ENCODE measurements at places on chromosomes 12 and 14.

GRCh38 chr14:86543521-86543920 is 1013.6 kb downstream of the FLRT2 start:
- no peak for DNase-seq

DNA sequence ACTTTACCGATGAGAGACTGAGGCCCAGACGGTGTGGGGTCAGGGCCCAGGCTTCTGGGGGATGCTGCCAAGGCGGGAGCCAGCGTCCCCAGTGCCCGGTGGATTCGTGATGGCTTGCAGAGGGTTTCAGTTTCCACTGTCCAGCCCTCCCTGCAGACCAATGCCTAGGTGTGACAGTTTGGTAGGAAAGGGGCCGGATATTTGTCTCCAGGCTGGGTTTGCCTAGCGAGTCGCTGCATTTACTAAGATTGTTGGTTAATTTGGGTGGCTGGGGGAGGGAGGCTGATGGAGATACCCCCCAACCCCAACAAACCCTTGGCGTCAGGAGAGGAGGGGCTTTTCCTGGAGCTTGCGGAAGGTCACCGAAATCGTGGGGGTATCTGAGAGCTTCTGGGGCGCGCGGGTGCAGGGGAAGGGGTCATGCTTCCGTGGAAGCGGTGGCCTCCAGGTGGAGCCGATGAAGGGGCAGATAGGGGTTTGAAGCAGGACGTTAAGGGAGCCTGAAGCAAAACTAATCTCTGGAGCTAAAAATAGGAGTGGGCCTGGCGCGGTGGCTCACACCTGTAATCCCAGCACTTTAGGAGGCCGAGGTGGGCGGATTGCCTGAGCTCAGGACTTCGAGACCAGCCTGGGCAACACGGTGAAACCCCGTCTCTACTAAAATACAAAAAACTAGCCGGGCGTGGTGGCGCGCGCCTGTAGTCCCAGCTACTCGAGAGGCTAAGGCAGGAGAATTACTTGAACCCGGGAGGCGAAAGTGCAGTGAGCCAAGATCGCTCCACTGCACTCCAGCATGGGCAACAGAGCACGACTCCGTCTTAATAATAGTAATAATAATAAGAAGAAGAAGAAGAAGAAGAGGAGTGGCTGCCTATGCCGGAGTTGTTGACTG is 1.1 kb upstream of the CDC42BPB start:
- DNase-seq = no peak

- DNase-seq = no peak
Observed at GRCh38 chr12:128581321-128581761, 242.4 kb downstream of the SLC15A4 start.

GRCh38 chr14:96461950-96462798 is 40.0 kb upstream of the PAPOLA start:
- no peak for DNase-seq

- DNase-seq = no peak
Observed at GRCh38 chr12:47273191-47273626, 193.4 kb upstream of the AMIGO2 start.

- DNase-seq = no peak
Observed at GRCh38 chr14:23559010-23559925, 3.2 kb downstream of the THTPA start.

GRCh38 chr12:68259318-68259940 is 6.0 kb upstream of the IL22 start:
- no peak for DNase-seq

DNA sequence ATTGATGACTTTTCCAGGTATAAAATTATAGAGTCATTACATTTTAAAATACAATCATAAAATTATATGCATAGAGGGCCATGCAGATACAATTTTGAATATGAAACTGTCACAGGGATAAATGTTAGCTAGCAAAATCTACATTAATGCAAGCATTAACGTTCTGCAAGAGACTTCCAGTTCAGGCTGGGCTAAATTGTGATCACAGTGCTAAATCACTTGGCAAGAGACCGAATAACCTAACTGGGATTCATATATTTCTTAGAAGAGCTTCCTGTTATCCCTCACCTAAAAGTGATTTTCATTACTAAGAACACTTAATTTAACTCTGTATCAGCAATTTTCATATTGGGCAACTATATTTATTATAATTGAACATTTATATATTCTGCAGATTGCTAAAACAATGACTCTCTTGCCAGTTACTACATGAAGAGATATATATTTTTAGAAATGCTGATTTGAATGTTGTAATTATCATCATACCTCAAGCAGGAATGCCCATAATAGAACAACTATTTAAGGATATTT is 83.2 kb downstream of the MGAT4C start:
- DNase-seq = no peak

- DNase-seq = no peak
Observed at GRCh38 chr12:67442347-67442841, 173.2 kb downstream of the CAND1 start.

DNA sequence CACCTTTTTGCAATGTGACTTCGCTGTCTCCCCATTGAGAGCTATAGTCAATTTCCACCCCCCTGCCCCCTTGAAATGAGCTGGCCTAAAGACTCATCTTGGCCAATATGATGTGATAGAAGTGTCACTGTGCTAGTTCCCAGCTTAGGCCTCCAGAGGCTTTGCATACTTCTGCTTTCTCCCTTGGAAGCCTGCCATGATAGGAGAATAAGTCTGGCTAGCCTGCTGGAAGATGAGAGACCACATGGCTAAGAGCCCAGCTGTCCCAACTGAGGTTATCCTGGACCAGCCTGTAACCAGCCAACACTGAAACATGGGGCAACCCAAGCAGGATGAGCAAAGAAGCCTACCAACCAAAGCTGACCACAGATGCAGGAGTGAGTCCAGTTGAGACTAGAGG is 196.9 kb downstream of the GRIN2B start:
- no peak for DNase-seq

DNA sequence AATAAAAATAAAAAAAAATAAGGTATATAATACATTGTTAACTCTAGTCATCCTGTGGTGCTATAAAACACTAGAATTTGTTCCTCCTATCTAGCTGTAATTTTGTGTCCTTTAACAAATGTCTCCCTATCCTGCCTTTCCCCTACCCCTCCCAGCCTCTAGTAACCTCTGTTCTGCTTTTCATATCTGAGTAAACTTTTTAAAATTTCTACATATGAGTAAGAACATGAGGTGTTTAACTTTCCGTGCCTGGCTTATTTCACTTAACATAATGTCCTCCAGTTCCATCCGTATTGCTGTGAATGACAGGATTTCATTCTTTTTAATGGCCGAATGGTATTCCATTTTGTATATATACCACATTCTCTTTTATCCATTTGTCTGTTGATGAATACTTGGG is 71.3 kb upstream of the GNG2 start:
- no peak for DNase-seq

DNA sequence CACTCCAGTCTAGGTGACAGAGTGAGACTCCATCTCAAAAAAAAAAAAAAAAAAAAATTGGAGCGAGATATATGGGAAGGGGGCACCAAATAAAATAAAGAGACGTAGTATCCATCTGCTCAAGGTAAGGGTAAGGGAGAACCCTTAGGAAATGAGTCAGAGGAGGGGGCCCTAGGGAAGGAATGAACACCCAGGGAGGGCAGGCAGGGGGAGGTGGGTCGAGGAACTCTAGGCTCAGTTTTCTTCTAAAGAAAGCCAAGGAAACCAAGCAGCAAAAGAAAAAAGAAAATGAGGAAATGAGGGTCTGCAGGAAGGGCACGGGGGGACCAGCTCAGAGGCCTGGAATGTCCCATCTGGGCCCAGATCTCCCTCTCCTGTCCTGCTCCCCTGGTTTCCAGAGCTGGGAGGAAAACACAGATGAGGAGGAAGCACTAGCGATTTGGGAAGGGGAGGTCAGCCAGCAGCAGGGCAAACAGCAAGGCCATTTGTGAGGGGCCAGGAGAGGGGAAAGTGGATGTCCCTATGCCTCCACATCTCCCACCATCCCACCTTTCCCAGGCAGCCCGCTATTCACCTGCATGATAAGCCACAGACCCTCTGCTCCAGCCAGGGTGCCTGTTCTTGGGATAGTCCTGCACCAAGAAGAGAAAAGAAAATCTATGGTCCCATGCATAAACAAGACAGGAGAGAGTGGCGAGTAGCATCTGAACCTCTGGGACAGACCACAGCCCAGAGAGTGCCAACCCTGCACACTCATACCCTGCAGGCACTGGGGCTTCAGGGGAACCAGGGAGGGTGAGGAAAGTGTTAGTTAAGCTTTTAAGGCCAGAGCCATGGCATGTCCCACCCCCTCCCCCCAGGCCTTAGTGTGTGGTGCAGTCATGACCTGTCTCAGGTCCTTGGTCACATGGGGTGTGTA is 11.9 kb downstream of the SPRYD3 start:
- no peak for DNase-seq

GRCh38 chr12:51199366-51199945 is 18.4 kb downstream of the POU6F1 start:
- no peak for DNase-seq

- no peak for DNase-seq
Observed at GRCh38 chr12:46483572-46484395, 111.2 kb upstream of the SLC38A2 start.

- DNase-seq = no peak
Observed at GRCh38 chr14:66087231-66087630, 398.9 kb upstream of the CCDC196 start.

DNA sequence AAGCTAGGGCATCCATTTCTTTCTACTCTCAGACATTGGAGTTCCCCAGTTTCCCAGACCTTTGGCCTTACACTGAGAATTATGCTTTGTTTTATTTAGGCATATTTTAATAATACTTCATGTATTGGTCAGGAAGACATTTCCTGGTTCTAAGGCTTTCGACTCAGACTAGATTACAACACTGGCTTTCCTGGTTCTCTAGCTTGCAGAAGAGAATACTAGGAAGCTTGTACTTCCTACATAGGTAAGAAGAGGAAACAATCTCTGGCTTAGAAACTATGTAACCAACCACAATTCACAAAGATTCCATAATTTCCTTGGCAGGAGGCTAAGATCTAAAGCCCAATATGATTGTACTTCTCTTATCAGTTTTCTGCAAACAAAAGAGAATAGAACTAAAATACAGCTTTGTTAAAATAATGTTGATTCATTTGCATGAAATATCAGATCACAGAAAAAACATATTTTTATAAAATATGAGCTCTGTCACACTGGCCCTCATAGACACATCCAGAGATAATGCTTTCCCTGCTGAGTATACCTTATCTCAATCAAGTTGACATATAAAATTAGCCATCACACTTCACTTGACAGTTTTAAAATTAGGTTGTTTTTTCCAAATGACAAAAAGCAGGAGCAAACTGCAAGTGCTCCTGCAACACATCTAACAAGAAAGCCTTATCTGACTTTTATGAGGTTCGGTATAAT is 30.5 kb downstream of the CLEC2D start:
- DNase-seq = no peak

- DNase-seq = no peak
Observed at GRCh38 chr12:125218952-125219351, 153.7 kb downstream of the AACS start.

- DNase-seq = no peak
Observed at GRCh38 chr12:4216187-4216927, 57.2 kb upstream of the CCND2 start.

- DNase-seq = no peak
Observed at GRCh38 chr12:7354529-7354928, 50.7 kb downstream of the ACSM4 start.

DNA sequence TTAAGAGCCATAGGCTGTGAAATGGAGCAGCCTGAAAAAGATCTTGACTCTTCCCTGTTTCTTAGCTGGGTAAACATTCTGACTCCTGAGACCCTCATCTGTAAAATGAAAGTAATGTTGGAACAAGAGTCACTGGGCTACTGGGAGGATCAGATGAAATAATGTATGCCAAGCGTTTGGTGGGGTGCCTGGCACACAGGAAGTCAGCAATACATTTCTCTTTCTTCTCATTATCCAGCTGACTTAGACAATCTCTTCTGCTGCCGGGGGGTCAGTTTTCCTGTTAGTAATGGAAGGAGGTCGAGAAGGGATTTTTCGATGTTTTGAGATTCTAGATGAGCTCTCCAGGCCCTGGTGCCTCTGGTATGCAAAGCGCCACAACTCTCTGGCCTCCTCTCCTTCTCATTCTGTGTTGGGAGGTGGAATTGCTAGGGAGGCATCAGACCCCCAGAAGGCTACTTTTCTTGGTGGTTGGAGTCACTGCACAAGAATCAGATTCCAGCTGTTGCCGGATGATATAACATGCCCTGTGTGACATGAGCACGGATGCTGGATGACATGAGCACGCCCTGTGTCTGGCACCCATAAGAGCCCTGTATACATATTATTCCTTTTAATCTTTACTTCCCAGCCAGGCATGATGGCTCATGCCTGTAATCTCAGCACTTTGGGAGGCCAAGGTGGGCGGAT is 4.3 kb downstream of the OASL start:
- no peak for DNase-seq

- DNase-seq = no peak
Observed at GRCh38 chr12:131197490-131197889, 243.8 kb downstream of the ADGRD1 start.

Measured in right lobe of liver (tissue), 6 donors.